ENCODE measurements at places on chromosomes 7 and 10.

GRCh38 chr7:50367100-50367499 is 62.6 kb downstream of the IKZF1 start:
- DNase-seq = no peak

DNA sequence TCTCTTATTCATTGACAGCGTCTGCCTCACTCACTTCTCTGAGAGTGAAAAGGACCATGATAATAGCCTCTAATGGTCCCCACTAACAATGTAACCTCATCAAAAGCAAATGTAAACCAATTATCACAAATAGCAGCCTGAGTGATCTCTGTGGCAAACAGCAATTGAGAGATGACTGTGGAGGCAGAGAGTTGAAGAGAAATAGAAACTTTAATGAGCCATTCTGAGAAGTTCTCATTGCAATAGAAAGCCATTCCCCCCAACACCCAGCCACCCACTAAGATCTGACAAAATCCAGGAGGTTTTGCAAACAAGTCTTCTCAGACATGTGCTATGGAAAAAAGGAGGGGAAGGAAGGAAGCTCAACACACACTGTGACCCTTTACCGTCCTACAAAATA is 44.2 kb upstream of the RNF148 start:
- no peak for DNase-seq

GRCh38 chr10:78736926-78737630 is 331.7 kb upstream of the ZMIZ1 start:
- DNase-seq = no peak

DNA sequence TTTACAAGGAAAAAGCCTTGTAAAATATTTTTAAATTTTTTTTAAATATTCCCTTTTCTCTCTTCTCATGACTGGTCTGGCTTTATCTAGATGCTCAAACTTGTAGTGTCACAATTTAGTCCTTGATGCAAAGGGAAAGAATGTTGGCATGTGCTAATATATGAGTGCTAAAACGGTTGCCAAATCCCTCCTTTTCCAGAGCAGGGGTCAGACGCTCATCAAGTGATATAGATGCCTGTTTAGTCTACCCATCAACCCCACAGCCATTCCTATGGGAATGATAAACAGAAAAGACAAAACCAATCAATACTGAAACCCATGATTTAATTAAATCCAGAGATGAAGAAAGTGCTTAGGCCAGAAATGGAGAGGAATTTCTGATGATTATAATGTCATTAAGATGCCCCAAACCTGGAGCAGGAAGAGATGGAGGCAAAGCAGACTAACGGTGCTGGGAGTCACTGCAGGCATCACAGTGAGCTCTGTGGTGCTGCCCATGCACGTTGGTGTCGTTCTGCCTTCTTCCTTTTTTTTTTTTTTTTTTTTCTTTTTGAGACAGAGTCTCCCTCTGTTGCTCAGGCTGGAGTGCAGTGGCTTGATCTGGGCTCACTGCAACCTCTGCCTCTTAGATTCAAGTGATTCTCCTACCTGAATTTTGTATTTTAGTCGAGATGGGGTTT is 210.1 kb upstream of the STK17A start:
- DNase-seq = no peak

GRCh38 chr7:39324139-39324760 is 242.0 kb upstream of the YAE1 start:
- no peak for DNase-seq

GRCh38 chr10:68151453-68151852 is 42.2 kb downstream of the MYPN start:
- no peak for DNase-seq

All from NCI-H187 (cell line).